Activated CD4-positive, alpha-beta T cell treated with anti-CD3 and anti-CD28 coated beads for 36 hours (primary cell): ENCODE measurements at places on chromosomes 16 and 17. TPM values are rescaled to one million over a fixed set of nuclear protein-coding genes. Genes with fewer than 3 reads are reported as not detected.

DNA sequence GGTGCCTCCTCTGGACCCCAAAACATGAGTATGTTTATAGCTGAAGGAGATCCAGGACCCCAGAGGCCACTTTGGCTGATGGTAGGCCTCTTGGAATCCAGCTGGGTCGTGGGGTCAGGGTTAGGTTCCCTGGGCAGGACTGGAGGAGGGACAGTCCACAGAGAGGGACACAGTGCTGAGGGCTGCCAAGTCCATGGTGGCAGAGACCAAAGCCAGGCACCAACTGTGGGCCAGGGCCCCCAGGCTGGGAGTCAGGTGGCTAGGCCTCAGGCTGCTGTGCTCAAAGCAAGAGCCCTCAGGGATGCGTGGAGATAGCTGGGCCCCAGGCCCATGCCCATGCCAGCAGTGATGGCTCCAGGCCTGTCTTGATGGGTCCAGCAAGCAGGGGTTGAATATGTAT is 44.1 kb downstream of the RAB11FIP4 start:
- DNase-seq = no peak
- H3K4me1 ChIP-seq = peaks cover 13% of the 10 kb centered on the region
- no peak overlapping the region for H3K4me3 ChIP-seq

CNGB1 gene
- not detected for total RNA-seq

DNA sequence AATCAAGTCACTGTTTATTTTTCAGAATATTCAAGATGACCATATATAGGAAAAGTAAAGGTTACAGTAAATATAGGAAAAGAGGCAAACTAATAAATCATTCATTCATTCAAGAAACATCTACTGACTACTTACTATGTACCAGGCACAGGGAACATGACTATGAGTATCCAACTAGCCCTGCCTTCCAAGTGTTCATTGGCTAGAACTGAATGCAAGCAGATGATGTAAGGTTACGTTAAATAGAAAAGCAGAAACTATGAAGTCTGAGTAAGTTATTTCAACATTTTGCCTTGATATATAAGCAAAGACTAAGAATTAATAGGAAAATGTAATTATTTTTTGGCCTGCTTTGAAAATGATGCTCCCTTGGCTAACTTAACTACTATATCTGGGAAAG is 36.7 kb downstream of the SPAG9 start:
- DNase-seq = no peak
- no peak overlapping the region for H3K4me3 ChIP-seq
- H3K27ac ChIP-seq = no peak overlapping the region

ZFP3 gene
- 2.2 TPM for total RNA-seq
